ENCODE measurements at places on chromosomes 2 and 18.

DNA sequence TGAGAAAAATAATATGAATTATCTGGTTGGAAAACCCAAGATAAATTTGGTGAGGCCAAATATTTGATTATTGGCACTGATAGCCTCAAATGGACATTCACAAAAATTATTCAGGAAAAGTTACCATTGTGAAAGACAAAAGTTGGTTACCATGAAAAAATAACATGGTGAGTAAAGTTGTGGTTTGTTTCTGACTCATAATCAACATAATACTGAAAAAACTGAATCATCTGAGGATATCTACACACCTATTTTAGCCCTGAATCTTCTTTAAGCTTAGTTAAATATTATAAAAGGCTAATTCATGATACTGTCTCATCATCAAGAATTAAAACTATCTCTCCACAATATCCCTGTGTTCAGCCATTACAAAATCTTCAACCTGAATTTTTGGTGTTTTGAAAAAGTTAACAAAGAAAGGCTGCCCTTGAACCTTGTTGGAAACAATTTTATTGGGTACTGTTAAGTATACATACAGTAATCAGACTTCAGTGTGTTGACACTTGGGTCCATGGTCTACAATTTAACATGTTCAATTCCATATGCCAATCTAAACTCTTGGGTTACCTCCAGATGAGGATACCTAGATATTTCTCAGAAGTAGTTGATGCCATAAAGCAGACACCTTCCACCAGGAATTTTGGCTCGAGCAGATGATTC is 607.5 kb upstream of the SLC39A10 start:
- no peak for DNase-seq

DNA sequence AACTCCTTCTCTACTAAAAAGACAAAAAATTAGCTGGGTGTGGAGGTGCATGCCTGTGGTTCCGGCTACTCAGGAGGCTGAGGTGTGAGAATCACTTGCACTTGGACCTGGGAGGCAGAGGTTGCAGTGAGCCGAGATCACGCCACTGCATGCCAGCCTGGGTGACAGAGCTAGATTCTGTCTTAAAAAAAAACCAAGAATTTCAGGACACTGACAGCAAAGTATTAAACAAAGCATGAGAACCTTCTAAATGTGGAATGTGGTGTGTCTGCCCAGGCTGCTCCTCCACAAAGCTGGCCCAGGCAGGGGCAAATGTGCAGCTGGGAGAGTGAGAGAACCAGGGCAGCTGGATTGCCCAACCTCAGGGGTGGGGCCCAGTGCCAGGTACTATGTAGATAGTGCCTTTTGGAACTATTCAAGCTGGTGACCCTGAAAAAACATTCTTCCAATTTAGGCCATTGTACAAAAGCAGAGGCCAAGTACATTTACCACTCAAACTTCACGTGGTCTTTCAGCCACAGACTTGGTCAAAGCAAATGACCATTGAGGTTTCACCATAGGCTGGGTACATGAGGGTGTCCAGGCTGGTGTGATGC is 6.7 kb upstream of the UGT1A5 start:
- no peak for DNase-seq

- peak; percentile 23 for DNase-seq
Observed at GRCh38 chr2:28377984-28378678, 14.5 kb upstream of the FOSL2 start.

GRCh38 chr2:118168615-118169014 is 80.3 kb downstream of the INSIG2 start:
- DNase-seq: peak; percentile 73

- DNase-seq: no peak
Observed at GRCh38 chr2:225487878-225488416, 88.4 kb downstream of the NYAP2 start.

- DNase-seq: no peak
Observed at GRCh38 chr18:46152808-46153617, 48.8 kb downstream of the HAUS1 start.

- DNase-seq: no peak
Observed at GRCh38 chr2:142153601-142154000, 22.8 kb upstream of the LRP1B start.

GRCh38 chr18:62085756-62086155 is 101.1 kb downstream of the PIGN start:
- no peak for DNase-seq

DNA sequence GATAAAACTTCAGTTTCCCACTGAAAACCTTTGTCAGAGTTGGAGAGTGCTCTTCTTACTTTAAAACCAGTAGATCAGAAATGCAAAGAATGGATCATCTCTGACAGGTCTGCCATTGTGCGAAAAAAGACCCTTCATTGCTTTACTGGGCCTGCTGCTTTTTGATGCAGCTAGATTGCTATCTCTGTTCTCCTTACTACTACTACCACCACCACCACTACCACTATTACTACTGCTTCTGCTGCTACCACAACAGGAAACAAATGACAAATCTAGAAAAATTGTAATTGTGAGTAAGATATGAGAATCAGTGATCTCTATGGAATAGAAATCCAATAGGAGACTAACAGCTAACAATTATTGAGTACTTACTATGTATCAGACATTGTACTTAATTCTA is 85.8 kb downstream of the PKP4 start:
- no peak for DNase-seq

DNA sequence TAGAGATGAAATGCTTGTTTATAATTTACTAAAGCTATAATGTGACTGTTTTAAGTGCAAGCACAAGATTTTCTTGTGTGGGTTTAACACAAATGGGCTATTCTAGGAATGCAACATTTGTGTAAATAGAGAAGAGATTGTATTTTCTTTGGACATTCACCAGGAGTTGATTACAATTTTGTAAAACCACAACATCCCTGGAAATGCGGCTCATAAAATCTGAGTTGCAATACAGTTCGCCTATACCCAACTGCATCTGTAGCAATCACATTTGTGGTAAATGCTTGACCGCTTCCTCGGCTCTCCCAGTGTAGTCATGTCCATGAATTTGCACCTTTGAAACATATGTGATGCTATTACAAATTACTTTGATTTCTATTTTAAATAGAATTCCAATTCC is 348.7 kb upstream of the CDH20 start:
- no peak for DNase-seq

DNA sequence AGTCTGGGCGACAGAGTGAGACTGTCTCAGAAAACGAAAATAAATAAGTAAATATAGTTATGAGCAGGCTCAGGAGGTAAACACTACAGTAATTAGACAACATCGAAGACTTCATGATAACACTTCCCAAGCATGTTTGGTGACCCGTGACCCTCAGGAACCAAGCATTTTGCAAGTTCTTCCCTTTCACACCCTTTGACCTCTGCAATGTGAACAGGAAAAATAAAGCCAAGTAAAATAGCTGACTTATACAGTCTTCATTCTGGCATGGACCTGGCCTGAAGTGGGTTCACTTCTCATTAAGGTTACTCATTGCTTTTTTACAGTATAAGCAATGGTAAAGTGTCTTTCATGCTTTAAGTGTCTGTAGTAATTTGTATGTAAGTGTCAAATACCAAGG is 15.3 kb upstream of the TGIF1 start:
- DNase-seq: peak; percentile 34

- DNase-seq: peak; percentile 98
Observed at GRCh38 chr2:84991404-84992160, 20.6 kb downstream of the KCMF1 start.

DNA sequence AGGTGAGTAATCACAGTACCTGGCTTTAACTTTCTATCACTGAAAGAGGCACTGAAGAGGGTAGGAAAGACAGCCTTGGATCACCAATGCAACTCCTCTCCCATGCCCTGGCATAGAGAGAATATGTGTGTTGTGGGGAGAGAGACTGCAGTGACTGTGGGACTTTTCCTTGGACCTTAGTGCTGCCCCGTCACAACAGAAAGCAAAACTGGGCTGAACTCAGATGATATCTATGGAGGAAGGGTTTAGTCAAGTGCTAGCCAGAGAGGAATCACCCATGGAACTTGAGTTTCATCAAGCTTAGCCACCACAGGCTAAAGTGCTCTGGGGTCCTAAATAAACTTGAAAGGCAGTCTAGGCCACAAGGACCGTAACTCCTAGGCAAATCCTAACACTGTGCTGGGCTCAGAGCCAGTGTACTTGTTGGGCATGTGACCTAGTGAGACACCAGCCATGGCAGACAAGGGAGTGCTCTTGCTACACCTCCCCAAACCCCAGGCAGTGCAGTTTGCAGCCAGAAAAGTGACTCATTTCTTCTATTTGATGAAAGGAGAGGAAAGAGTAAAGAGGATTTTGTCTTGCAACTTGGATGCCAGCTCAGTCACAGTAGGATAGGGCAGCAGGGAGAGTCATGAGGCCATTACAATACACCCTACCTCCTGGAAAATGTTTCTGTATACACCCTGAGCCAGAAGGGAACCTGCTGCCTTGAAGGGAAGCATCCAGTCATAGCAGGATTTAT is 105.8 kb upstream of the SPOPL start:
- no peak for DNase-seq

DNA sequence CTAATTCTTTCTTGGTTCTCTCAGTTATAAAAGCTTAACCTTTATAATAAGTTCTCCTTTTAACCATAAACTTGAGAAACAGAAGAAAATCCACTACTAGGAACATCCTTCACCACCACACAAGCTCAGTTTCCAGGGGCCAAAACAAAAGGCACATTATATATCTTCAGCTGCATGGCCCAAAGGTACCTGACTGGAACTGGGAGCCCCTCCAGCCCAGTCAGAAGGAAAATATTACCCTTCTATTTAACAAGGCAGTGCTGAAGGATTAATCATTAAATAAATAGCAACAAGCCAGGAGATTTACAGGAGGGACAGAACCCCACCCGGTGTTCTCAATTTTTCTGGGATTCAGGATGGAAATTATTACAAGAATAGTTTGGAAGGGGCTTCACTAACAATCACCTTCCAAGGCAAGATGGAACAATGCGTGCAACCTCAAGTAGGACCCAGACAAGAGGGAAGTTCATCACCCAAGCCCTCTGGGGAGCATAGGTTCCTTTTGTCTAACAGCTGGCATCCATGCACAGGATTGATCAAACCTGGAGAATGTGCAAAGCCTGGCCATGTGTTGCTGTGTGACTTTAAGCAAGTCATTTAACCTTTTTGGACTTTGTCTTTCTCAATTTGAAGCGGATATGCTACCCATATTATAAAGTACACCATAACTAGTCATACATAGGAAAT is 159.6 kb upstream of the SETBP1 start:
- DNase-seq: no peak

- peak; percentile 30 for DNase-seq
Observed at GRCh38 chr2:192029089-192029488, 165.6 kb downstream of the TMEFF2 start.

GRCh38 chr18:10329101-10329500 is 125.3 kb upstream of the APCDD1 start:
- no peak for DNase-seq

- DNase-seq: peak; percentile 48
Observed at GRCh38 chr2:229733611-229734245, 19.4 kb upstream of the DNER start.

DNA sequence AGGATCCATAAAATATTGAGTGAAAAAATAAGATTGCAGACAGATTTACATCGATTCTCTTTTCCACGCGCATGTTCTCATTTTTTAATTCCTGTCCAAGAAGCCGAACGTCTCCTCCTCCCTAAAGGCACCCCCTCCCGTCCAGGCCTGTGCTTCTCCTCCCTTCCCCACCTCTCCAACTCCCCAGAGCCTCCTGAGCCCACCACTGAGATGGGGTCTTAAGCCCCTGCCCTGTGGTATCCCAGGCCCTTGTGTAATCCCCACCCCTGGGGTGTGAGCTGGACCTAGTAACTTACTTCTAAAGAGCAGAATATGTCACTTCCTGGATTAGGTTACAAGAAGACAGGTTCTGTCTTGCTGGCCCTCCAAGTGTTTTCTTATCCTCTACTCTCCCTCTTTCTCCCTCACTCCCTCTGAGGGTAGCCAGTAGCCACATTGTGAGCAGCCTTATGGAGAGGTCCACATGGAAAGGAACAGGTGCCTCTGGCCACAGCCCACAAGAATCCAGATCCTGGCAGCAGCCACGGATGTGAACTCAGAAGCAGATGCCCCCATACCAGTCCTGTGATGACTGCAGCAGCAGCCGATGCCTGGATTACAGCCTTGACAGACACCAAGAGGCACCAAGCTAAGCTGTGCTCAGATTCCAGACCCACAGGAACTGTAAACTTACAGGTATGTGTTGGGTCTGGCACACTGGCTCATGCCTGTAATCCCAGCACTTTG is 39.6 kb upstream of the OTOS start:
- DNase-seq: no peak

DNA sequence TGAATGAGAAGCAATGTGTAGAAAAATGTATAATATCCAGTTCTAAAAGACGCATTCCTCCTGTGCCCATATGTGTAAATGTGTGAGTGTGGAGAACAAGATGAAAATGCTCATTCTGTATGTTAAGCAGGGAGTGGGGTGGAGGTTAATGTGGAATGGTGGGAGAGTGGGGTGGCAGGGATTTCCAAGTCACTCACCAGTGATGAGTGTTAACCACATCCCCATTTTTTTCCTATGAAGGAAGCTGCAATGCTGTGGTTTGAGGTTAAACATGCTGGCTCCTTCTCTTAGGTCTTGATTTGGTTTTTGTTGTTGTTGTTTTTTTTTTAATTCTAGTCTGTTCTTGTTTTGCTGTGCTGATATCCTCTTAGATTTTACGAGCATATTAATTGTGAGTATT is 169.4 kb downstream of the NEDD4L start:
- no peak for DNase-seq

DNA sequence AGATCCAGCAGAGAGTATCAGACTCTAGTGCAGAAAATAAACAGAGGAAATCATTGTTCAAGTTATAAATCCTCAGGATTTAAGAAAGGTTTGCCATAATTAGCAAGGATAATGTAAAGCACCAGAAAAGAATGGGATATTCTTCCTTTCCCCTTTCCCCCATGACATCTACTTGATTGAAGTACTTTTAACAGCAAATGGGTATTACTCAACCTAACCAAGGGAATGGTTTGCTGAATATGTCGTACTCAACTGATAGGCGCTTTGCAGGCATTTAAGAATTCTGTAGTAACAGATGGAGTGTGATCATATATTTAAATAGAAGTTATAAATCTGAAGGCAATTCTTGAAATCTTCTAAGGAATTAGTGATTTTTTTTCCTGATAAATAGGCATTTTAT is 2.7 kb downstream of the APCDD1 start:
- DNase-seq: no peak

- no peak for DNase-seq
Observed at GRCh38 chr2:119756837-119757236, 2.9 kb upstream of the PTPN4 start.

DNA sequence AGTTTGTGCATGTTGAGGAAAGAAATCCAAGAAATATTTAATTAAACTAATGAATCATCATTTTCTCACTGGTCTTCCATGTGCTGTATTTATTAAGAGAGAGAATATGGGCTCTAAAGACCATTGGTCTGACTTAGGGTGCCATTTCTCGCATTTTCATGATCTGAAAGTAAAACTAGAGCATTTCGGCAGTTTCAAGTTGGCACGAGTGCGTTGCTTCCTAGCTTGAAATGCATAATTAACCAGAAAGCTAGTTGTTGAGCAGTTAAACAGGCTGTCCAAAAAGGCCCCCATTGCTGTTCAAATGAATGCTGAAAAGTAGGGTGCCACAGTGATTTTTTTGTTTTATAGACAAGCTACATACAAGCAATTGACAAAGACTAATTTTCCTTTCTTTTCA is 47.4 kb downstream of the SLC8A1 start:
- DNase-seq: no peak
